Iris pigment epithelial cell (primary cell): ENCODE measurements at places on chromosomes 3 and 15.

DNA sequence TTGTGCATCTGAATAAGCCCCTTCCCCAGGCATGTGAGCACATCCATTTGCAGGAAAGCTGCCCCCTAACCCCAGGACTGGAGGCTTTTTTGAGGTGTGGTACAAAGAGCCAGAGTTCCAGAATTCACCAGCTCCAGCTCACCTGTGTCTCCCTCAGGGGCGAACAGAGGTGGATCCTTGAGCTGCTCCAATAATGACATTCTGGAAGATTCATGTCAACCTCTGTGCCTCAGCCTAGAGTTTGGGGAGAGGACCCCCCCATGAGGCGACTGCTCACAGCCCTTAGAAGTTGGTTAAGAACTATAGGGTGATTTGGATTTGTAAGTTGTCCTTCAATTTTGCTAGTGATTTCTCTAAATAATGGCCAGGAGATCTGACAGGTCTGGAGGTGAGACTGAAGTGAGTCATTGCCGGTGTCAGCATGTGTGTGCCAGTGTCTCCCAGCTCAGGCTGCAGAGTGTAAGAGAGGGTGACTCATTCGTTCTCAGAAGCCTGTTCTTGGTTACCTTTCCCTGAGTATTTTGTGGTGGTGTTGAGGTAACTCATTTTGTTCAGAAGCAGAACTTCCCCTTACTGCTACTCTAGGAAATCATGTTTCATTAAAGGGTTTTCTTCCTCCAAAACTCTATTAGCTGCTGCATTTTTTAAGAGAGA, 136.9 kb upstream of the TOPAZ1 start:
- DNase-seq: peak; percentile 56

DNA sequence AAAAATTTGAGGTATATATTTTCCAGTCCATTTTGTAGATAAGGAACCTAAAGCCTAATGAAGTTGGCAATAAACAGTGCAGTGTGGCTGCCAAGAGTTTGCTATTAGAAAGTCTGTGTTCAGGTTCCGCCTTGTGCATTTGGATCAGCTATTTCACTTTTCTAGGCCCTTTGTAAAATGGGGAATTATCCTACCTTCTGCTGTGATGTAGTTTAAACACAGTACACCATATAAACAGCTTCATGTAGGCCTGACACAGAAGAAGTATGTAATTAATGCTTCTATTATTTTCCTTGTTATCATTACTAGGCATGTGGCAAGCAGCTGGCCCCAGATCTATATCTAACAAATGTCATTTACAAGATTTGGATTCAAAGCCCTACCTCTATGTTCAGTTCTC, 456.3 kb downstream of the GABRG3 start:
- DNase-seq: no peak

- no peak for DNase-seq
Measured at GRCh38 chr15:74400313-74400860, 32.9 kb upstream of the CYP11A1 start.

DNA sequence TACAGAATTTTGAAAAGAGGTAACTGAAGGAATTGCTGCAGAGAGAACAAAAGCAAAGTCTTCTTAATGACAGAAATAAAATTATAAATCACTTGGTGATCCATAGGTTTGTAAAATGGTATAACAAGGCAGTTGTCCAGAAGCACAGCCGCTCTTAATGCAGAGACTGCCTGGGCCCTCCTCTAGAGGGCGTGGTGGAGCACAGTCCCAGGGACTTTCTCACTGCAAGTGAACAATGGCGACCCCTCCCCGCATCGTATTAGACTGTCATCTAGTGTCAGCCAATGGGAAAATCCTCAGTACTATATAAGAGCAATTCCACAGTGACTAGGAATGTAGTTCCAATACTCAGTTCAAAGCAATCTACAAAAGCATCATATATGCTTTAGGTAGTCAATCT, 26.4 kb upstream of the ZBED2 start:
- no peak for DNase-seq

GRCh38 chr3:170494766-170495165, 76.1 kb downstream of the CLDN11 start:
- peak; percentile 46 for DNase-seq

GRCh38 chr15:71743861-71744382, 66.4 kb upstream of the NR2E3 start:
- peak; percentile 60 for DNase-seq

- DNase-seq: peak; percentile 18
Measured at GRCh38 chr15:65833501-65834205, 35.6 kb upstream of the RAB11A start.

GRCh38 chr3:71542521-71543370, 40.8 kb downstream of the FOXP1 start:
- DNase-seq: peak; percentile 91

- peak; percentile 68 for DNase-seq
Measured at GRCh38 chr3:131350506-131350905, 31.1 kb upstream of the NUDT16 start.

GRCh38 chr3:28700728-28701127, 352.1 kb upstream of the AZI2 start:
- DNase-seq: no peak

GRCh38 chr3:46835054-46835453, 28.2 kb downstream of the MYL3 start:
- no peak for DNase-seq

DNA sequence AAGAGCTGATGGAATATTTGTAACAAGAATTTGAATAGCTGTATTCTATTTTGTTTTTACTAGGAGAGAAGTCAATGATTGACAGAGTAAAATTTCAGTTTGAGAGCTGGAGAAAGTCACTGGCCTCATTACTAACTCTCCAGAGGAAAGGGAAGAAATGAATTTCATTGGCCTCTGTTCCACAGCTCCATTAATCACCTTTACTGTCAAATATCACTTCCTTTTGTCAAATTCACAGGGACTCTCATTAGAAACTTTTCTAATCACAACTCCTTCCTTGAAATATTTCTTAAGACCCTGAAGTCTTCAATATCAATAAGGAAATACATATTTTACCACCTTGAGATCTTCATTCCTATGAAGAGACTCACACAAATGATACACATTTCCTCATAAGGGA, 379.9 kb upstream of the RASGRP1 start:
- no peak for DNase-seq

- peak; percentile 11 for DNase-seq
Measured at GRCh38 chr3:181265750-181266333, 276.3 kb upstream of the DNAJC19 start.

- DNase-seq: peak; percentile 32
Measured at GRCh38 chr3:4888913-4889846, 90.1 kb upstream of the BHLHE40 start.

GRCh38 chr3:11509173-11510000, 134.3 kb downstream of the VGLL4 start:
- DNase-seq: peak; percentile 96

- peak; percentile 40 for DNase-seq
Measured at GRCh38 chr15:67003586-67003985, 61.8 kb upstream of the SMAD3 start.

DNA sequence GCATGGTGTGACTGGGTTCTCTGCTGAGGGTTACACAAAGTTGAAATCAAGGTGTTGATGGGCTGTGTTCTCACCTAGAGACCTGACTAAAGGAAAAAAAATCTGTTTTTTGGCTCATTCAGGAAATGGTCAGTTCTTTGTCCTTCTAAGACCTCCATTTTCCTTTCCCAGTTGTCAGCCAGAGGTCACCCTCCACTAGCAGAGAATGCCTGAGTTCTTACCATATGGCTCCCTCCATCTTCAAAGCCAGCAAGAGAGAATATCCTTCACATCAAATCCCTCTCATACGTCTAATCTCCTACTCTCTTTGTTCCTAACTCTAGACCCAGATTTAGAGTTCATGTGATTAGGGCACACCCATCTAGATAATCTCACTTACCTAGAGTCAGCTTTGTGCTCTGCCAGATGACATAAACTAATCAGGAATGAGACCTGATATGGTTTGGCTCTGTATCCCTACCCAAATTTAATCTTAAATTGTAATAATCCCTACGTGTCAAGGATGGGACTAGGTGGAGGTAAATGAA, 19.4 kb downstream of the ANKRD28 start:
- DNase-seq: no peak

- no peak for DNase-seq
Measured at GRCh38 chr15:37921527-37922385, 12.7 kb upstream of the TMCO5A start.

- DNase-seq: no peak
Measured at GRCh38 chr3:97417-98258, 98.9 kb upstream of the CHL1 start.

GRCh38 chr15:51077221-51078153, 17.2 kb downstream of the TNFAIP8L3 start:
- DNase-seq: peak; percentile 75

DNA sequence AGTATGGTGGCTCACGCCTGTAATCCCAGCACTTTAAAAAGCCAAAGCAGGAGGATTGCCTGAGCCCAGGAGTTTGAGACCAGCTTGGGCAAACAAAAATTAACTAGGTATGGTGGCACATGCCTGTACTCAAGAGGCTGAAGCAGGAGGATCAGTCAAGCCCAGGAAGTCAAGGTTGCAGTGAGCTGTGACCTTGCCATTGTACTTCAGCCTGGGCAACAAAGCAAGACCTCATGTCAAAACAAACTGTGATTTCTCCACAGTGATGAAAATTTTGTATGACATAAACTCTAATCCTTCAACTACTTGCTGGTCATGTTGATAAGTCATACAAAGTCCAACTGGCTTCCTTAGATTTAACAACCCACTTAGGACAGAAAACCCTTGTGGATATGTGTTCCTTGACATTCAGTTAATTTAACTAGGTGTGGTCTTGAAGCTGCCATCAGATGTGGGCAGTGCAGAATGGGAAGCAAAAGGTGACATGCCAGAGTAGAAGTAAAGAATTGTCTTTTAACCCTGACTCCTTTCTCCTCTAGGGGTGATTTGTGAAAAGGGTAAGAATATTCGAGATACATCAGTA, 263.3 kb downstream of the PTPRG start:
- DNase-seq: no peak

DNA sequence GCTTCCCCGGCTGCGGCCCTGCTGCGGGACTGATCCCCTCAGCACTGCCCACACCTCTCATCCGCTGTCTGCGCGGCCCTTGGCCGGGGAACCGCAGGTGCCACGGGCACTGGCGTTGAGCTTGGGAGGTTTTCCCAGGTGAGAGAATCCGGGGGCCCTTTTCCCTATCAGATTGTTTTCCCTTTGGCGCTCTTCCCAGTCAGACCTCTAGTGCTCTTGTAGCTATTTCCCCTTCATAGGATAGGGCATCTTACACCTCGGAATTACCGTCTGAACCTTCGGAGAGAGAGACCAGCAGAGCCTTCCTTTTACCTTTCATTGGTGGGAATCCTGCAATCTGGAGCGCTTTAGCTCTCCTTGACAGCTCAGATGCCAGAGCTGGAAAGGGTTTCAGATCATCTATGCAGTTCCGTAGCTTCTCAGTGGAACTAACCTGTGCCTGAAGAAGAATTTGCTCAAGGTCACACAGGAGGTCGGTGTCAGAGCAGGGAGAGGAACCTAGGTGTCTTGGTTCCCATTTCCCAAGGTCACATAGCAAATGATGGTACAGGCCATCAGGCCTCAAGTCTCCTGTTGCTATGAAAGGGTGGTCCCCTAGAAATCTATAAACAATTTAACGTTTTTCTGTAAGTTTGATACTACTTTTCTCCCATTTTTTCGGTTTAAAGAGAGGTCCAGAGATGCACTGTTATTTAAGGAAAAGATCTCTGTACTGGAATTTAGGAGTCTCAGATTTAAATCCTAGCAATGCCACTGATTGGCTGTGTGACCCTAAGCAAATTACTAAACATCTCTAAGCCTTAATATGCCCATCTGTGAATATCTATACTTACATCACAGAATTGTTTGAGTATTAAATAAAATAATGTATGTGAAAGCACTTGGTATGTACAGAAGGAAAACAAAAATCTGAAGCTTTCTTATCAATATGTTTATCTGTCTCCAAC, 916 bp downstream of the IDH3A start:
- no peak for DNase-seq

DNA sequence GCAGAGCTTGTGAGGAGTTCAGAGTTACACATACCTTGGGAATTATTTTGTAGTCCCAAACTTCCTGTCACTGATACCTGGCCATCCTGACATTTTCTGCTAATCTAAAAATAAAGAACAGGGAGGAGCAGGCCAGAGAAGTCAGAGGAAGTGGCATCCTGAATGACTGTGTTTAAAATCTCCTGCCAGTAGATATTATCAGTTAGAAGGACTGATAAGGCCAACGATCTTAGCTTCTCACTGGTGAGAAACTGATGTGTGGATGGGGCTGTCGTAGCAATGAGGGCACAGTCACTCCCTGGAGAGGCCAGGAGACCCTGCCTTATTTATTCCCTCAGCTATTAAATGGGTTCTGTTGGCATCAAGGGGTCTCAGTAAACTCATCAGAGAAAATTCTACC, 115.1 kb downstream of the DGKG start:
- DNase-seq: no peak

DNA sequence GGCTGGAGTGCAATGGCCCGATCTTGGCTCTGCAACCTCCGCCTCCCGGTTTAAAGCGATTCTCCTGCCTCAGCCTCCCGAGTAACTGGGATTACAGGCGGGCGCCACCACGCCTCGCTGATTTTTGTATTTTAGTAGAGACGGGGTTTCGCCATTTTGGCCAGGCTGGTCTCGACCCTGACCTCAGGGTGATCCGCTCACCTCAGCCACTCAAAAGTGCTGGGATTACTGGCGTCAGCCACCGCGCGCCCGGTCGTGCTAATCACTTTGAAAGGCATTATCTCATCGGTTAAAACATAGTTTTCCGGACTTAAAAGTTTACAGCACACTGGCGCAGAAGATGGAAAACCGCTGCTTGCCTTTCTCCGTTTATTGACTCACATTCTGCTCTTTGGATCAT, 27.6 kb upstream of the MTHFS start:
- DNase-seq: no peak

- DNase-seq: no peak
Measured at GRCh38 chr15:89766357-89767311, 9.5 kb upstream of the MESP2 start.

DNA sequence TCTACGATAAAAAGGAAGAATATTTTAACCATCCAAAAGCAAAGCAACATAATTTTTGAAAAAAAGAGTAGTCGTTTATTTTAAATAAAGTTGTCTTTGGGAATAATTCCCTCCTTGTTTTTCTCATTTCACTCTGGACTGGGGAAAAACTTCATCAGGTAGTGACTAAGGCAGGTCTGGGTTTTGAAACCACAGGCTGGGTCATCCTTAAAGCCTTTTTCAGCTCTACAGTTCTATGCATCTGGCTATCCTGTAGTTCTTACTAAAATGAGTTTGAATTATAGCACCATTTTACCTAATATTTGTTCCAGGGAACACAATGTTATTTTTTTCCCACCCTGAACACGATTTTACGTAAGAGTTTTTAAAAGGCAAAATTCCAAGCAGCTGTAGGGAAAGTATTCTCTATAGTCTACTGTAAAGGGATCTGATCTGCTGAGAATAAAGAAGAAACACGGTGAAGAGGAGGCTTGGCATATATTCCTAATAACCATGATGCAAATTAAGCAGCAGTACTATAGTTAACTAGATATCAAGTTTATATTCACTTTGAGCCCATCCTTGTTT, 107.7 kb downstream of the OSBPL10 start:
- DNase-seq: peak; percentile 28

GRCh38 chr3:185646382-185647133, 60.5 kb downstream of the SENP2 start:
- DNase-seq: no peak
